ENCODE measurements at places on chromosomes 2 and 18.

DNA sequence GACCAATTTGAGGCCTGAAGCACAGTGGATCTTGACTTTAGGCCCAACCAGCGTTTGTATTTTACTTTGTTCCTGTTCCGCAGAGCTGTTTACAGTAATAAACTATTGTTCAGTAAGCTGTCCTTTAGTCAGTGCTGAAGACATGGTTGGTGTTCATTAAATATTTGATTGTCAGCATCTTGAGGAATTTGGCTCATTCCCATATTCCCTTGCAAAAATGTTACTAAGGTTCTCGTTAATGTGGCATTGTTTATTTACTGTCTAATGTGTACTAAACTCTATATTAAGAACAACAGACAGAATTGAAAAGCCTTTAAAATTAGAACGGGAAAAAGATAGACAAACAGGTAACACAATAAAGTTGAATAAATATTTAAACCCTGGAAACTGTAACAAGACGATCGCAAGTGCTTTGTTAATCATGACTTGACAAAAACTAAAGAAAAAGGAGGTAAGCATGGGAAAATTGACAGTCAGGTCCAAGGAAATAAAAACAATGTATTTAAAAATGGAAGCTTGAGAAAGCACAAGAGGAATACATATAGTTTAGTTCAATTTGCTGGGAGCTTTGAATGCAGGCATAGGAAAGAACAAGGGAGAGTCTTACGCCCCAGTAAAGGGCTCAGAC is 1060.8 kb upstream of the CRIM1 start:
- no peak for DNase-seq

- no peak for DNase-seq
Measured at GRCh38 chr2:42764901-42765300, 966 bp upstream of the OXER1 start.

DNA sequence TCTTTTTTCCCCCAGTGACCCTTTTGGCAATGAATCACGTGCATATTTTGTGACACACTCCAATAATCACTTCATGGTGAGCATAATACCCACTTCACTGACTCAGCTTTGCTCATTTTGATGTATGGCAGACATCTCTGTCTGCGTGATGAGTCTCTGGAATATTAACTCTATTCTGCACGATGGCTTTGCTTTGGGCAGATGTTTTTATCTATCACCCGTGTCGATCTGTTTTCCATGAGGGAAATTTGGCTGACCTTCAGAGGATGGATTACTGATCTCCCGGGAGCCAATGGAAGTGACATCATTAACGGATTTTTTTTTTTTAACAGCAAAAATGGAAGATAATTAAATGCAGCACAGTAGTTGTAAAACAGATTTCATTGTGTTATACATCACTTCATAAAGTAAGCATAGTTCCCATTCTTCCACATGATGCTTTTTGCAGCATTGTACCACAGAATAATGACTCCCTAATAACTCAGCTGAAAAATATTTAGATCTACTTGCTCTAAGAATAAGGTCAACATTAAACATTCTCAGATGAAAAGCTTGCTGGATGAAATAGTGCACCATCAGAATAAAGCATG is 29.8 kb downstream of the CDC42EP3 start:
- no peak for DNase-seq

DNA sequence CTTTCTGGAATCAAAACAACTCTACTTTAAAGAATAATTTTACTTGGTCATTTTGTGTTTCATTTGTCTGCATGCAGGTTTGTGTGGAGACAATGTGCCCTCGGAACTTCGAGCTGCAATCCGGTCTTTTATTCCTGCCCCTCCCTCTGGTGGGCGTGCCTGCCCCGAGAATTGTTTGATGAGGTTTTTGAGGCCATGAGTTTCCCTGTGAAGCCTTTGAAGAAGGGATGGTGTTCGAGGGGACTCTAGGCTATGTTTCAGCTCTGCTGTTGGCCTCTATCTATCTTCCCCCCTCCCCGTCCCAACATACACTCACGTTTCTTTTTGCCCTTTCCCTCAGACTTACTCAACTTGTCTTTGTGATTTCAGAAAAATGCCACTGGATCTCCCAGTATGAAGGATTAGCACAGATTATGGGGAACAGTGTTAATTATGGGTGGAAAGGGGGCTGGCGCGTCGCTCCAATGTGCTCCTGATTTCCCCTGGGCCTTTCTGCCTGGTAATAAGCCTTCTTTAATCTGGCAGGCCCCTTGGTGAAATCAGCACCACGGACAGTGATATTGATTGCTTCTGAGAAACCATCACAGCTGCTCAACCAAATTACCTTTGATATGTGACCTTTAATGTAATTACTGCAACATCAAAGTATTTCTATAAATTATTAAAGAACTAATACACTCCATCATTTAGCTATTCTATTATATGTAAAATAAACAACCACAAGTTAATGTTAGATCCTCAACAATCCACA is 82.2 kb downstream of the CELF4 start:
- no peak for DNase-seq

DNA sequence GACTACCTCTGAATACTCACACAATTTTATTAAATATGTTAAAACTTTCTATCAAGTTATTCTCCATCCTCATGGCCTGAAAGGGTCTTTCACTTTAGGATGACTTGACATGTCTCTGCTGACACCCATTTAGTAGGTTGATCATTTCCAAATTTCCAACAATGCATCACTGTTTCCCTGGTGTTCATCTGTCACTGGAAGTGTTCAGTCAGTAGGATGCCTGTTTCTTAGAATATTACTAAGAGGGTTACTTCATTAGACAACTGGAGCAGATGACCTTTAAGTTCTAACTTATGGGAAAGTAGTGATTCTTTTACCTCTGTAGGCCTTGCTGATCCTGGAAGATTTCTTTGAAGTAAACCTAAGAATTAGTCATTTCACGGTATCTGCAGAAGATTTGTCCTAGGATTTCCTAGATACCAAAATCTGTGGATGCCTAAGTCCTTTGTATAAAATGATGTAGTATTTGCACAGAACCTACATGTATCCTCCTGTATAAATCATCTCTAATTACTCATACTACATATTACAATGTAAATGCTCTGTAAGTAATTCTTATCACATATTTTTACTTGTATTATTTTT is 77.7 kb downstream of the MAP3K20 start:
- DNase-seq, result no peak

DNA sequence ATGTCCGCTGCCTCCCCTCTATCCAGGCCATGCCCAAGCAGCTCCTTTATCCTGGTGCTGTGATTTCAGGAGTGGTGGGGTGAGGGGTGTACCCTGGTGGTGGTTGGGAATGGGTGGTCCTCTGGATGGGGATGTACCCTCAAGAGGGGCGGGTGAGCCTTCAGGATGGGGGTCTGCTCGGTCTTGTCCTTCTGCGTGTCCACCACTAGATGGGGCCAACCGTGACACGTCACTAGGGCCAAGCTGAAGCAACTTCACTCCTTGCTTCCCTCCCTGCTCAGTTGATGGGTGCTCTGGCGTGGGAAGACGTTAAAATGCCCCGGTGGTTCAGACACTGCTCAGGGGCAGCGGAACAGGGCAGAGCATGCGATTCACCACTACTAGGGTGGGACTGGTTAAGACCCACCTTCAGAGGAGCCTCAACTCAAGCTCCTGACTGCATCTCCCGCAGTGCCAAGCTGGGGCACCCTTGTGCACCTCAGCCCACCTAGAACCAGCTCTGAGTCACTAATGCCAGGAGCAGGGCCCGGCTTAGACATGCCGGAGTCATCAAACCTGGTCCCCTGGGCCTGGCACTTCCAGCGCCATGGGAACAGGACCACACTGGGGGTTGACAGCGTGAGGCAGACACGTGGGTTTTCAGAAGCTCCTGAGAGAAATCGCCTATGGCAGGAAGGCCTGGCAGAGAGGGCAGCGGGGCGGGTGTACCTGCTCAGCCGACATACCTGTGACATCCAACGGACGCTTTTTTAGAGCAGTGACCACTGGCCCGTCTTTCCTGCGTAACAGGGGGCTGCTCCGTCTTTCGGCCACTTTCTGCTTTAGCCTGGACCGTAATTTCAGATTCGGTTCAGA is 256.7 kb downstream of the HDAC4 start:
- DNase-seq, result no peak

GRCh38 chr2:43634604-43635306 is 2.3 kb upstream of the PLEKHH2 start:
- no peak for DNase-seq

DNA sequence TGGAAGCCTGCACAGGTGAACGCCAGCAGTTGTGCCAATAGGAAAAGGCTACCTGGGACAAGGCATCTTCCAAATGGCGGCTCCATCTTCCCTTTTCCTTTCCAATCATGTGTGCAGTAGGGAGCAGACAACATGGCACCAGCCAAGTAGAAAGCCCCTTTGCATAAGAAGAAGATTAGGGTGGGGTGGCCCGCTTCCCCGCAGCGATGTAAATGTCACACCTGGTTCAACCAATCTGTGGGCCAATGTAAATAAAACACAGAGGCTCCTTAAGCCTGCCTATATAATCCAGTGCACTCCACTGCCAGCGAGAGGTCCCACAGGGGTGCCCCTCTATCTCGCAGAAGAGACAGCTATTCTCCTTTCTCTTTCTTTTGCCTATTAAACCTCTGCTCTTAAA is 468.4 kb upstream of the CRIM1 start:
- DNase-seq, result no peak

- DNase-seq, result no peak
Measured at GRCh38 chr18:69978732-69979715, 31.4 kb upstream of the CD226 start.

DNA sequence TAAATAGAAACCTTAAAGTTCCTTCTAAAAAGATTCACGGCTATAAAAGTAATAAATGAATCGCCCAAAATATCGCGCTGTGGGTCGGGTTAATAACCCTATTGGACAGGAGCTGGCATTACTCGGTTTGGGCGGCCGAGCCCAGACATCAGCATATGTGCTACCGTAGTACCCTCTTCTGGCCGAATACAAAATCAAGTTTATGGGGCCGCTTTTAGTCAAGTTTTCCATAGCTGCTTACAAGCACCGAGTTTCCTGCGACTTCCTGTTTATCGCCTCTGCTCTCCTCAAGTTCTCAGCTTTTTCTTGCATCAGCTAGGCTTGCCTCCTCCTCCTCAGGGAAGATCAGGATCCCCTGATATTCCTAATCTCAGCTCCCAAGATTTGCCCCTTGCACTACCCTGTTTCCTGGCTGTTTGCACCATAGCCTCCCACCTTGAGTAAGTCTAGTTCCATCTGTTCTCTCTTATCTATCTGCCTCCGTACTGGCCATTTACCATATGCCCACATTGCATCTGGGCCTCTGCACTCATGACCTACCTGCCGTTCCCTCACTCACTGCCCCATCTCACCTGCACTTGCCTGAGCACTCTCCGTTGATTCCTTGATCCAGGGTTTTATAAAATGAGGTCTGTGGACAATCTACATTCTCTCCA is 56.1 kb downstream of the SLC35F5 start:
- peak; percentile 2 for DNase-seq

DNA sequence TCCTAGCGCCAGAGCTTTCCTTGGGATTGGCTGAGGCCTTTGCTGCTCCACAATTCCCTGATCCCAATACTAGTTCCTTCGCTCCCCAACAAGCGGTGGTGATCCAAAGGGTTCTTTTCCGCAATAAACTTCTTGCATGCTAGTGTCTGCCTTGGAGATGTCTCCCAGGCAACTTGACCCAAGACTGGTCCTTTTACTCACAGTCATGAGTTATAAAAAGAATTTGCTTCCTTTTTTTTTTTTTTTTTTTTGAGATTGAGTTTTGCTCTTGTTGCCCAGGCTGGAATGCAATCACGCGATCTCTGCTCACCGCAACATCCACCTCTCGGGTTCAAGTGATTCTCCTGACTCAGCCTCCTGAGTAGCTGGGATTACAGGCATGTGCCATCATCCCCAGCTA is 89.8 kb upstream of the SP3 start:
- DNase-seq, result no peak

DNA sequence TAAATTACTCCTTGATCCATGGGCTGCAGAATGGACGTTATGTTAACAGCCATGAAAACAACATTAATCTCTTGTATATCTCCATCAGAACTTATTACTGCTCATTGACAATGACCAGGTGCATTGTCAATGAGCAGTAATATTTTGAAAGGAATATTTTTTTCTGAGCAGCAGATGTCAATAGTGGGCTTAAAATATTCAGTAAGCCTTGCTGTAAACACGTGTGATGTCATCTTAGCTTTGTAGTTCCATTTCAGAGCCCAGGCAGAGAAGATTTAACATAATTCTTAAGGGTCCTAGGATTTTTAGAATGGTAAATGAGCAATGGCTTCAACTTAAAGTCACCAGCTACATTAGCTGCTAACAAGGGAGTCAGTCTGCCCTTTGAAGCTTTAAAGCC is 26.6 kb downstream of the CFAP210 start:
- DNase-seq, result no peak

GRCh38 chr2:171791361-171791760 is 102.7 kb downstream of the SLC25A12 start:
- no peak for DNase-seq

GRCh38 chr2:7633566-7634153 is 716.4 kb downstream of the RNF144A start:
- DNase-seq, result no peak

- DNase-seq, result no peak
Measured at GRCh38 chr18:57864615-57865121, 61.6 kb upstream of the ATP8B1 start.

GRCh38 chr18:1488957-1489356 is 584.3 kb downstream of the ADCYAP1 start:
- DNase-seq, result no peak

DNA sequence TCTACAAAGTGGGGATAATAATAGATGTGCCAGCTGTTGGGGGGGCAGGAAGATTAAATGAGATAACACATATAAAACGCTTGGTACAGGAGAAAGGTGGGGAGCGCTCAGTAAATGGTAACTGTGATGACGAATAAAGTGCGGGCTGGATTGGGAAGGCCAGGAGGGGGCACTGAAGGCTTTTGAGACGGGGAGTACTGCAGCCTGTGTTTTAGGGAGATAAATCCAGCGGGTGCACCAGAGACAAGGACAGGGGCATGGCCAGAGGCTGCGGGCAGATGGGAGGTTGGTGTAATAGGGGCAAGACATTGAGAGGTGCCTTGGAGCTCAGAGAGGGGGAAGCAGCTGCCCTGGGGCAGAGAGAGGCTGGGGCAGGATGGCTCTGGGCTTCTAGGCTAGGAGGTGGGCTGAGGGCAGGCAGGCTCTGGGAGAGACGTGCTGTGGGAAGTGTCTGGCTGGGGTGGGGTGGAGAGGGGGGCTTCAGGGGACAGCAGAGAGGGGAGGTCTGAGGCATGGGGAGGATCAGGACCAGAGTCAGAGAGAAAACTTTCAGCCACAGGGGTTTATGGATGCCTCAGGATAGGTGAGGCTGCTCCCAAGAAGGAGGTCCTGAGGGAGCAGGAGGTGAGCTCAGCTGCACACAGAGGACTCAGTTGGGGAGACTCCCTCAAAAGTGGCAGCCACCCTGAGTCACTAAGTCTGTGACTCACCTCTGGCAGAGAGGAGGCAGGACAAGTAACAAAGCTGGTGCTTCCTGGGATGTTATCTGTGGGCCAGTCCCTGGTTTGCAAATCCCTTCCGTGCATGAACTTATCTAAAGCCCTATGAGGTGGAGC is 18.8 kb downstream of the TEX44 start:
- no peak for DNase-seq

- no peak for DNase-seq
Measured at GRCh38 chr18:24126155-24126961, 12.5 kb upstream of the CABYR start.

- no peak for DNase-seq
Measured at GRCh38 chr2:57947398-57947797, 99.2 kb upstream of the VRK2 start.

Data from activated CD4-positive, CD25-positive, alpha-beta regulatory T cell treated with anti-CD3 and anti-CD28 coated beads, Interleukin-2, amount 50 U/mL, for 16 hours (primary cell).